Vagina (tissue), 2 donors: ENCODE measurements at places on chromosomes 11 and 22.

DNA sequence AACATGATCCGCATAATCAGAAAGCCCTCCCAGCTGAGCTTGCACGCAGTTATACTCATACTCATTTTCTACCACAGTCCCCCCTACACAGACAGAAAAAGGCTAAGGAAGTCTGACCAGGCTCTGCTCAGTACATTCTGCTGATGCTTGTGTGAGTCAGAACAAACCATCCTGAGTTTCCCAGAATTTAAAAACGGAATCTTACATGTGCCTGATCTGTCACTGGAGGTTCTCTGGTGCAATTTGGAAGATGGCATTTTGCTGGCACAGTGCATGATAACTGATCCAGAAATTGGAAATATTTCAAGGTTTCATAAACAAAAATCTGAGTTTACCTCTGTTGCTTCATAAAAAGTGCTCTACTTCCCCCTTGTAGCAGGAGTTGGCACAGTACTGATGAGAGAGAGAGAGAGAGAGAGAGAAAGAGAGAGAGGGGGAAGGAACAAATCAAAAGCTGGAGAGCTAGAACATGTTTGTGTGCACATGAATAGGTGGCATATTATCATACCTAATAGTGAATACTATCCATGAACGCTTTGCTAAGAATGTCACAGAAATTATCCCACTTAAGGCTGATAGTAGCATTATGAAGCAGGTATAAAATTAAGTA lies 1085.3 kb downstream of the DLG2 start:
- DNase-seq = no peak

- no peak for DNase-seq
These were observed 117.4 kb downstream of the KIAA1671 start for GRCh38 chr22:25069758-25070481.

DNA sequence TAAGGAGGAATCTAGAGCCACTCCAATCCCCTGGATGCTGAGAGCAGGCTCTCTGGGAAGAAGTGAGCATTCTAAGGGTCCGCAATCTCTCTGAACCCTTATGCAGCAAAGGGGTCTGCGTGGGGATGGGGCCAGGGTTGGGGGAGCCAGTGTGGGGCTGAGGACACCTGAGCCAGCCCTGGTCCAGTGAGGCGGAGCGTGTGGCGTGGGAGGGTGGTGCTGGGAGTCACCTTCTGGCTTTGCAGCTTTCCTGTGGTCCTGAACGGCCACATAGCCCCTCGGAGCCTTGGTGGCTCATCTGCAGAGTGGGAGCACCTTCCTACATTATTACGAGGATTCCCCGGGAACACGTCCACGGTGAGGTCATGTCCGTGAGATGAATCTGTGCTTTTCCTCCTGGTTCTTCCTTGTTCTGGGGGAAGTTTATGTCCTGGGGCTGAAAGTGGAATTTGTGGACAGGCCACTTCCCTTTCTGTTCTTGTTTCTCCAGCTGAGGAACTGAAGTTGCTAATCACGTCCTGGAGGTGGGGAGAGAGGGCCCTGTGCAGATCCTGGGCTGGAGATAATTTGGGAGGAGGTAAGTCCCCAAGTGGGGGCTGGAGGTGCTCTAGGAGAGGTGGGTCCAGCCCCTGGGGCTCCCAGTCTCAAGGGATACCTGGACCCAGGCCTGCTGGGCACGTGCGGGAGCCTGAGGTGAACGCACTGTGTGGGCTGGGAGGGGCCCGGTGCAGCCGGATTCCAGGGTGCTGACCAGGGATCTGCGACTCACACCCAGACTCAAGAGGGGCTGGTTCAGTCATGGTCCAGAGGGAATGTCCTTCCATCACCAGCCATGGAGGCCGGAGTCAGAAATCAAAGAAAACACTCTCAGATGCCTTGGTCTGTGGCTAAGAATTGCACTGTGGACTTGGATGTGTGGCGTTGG lies 6.1 kb downstream of the MRGPRE start:
- peak; percentile 93 for DNase-seq

DNA sequence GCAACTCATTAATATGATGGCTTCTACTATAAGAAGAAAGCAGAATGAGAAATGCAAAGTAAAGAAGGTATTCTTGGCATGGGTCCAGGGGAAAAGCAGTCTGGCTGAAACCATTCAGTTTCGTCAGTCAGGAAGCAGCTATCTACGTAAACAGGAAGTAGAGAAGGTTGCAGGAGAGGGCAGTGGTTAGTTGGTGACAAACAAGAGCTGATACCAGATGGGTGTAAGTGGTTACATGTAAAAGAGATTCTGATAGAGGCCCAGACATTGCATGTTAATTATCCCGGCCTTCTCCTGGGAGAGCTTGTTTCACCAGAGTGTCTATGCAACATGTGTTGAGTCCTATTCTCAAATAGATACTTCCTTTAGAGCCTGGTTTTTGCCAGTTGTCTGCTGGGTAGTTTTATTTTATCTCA lies 58.4 kb upstream of the PSMA1 start:
- DNase-seq = no peak

- DNase-seq = no peak
These were observed 2.0 kb downstream of the SYNGR1 start for GRCh38 chr22:39351689-39352214.

DNA sequence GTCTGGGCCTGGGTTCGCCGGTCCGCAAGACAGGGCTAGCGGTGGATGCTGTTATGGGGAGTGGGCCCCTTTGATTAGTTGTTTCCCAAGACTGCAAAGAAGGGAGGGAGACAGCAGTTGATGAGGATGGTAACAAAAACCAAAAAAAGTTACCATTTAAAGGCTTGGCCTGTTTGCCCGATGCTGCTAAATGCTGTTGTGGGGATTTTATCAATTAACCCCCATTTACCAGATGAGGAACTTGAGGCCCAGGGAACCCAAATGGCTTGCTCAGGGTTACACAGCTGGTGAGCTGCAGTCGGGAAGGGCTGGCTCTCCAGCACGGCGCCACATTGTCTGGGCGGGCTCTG lies 3.4 kb downstream of the TRPT1 start:
- no peak for DNase-seq

- peak; percentile 58 for DNase-seq
These were observed 339.1 kb upstream of the B3GAT1 start for GRCh38 chr11:134751031-134751585.

DNA sequence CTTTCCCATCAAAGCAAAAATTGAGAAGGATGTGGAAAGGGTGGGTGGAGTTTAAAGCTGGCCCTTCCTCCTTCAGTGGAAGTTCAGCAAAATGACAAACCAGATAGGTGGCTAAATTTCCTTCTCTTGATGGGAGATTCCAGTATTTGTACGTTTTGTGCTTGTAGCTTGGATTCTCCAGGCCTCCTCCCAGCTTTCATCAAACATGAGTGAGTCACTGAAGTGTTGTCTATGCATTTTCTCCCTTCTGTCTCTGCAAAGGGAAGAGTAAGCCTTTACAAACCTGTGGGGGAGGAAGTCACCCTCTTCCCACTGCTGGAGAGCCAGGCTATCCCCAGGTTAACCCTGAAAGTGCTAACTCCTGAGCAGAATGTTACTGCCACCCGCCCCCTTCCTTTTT lies 6.4 kb downstream of the MARK2 start:
- no peak for DNase-seq

GRCh38 chr22:49136041-49136815 lies 691.4 kb downstream of the BRD1 start:
- DNase-seq = peak; percentile 93

DNA sequence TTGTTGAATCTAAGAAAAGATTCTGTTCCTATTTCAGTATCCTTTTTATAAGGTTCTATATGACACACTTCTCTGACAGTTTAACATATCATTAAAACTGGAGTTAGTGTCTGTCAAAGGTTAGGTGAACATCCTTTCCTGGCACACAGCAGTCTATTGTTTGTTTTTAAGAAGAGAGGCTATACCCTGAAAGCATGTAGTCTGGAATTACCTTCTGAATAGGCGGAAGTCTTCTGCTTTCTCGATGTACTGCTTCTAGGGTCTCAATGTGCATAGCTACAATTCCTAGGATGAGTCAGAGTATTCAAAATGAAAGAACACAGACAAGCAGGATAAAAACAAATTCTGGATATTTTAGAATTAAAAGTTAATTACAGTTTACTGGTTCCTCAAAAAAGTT lies 188.6 kb downstream of the SWAP70 start:
- no peak for DNase-seq

GRCh38 chr11:103546236-103546635 lies 437.0 kb downstream of the DYNC2H1 start:
- no peak for DNase-seq

- no peak for DNase-seq
These were observed 156.2 kb upstream of the PDGFD start for GRCh38 chr11:104320097-104320496.

GRCh38 chr22:44642096-44642644 lies 59.8 kb upstream of the PRR5 start:
- no peak for DNase-seq

DNA sequence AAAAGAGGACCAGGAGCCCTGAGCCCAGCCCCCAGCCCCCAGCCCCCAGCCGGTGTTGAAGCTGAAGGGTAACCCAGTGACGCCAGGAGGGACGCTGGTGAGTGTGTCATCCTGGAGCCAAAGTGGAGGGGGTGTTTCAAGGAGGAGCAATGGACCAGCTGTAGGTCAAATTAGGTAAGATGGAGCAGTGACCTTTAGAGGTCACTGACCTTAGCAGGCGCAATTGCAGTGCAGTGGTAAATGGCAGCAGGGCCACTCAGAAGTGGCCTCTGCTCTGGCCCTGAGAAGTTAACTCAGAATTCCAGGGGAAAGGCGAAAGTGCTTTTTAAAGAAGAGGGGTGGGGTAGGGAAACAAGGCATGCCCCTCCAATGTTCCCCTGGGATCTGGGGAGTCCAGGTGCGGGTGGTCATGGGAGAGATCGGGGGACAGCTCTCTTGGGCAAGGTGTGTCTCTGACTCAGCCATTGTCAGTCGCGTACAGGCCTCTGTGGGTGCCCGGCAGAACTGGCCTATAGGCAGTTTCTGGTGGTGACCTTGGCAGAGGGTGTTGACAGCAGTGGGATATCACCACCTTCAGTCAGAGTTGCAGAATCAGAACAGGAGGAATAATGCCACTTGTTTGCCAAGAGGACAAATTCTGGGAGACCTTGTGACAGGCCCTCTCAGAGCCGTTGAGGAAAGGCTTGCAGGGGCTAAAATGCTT lies 50.3 kb upstream of the TIMP3 start:
- no peak for DNase-seq

DNA sequence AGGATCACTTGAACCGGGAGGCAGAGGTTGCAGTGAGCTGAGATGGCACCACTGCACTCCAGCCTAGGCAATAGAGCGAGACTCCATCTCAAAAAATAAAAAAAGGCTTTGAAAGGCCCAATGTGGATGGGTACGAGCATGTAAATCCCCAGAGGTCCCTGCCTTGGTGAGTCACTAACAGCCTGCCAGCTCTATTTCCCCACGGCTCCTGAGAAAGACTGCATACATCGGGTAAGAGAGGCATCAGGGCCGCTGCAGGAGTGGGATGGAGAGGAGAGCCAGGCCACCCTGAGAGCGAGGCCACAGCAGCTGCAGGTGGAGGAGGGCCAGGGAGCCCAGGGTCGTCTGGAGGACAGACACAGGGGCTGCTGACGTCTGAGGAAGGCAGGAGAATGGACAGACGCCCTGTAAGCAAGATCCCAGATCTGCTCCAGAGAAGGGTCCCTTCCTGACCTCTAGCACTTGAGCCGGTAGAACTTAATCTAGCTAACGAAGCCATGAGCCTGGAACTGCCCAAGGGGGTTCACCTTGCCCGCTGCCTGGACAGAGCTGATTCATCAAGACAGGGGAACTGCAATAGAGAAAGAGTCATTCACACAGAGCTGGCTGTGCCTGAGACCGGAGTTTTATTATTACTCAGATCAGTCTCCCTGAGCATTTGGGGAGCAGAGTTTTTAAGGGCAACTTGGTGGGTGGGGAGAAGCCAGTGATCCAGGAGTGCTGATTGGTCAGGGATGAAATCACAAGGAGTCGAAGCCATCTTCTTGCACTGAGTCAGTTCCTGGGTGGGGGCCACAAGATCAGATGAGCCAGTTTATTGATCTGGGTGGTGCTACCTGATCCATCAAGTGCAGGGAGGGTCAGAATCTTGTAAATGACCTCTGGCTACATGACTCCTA lies 5.1 kb upstream of the KRTAP5-9 start:
- no peak for DNase-seq

- no peak for DNase-seq
These were observed 53.6 kb upstream of the SC5D start for GRCh38 chr11:121238956-121239355.

DNA sequence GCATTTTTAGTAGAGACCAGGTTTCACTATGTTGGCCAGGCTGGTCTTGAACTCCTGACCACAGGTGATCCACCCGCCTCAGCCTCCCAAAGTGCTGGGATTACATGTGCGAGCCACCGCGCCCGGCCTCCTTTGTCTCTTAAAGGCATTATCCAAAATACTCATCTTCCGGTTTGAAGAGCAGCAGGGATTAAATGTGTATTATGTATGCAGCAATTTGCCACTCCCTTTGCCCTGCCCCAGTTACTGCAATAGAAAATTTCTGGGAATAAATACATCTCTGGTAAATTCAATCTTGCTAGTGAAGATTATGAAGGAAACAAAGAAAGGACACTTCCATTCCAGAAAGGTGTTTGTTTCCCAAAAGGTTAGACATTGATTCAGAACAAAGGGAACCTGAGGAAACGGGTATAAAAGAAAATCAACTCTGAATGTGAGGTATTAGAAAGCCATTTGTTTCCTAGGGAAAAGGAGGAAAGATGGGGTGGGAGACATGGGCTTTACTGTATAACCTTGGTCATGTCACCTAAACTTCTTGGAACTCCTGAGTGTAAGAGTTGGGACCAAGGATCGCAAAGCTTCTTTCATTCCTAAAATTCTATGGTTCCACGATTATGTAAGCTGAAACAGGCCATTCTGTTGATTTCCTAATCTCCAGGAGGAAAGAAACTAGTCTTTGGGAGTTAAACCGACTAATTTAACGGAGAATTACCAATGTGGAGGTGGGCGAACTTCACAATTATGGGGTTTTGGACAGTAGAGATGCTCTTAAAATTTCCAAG lies 959 bp upstream of the HIPK3 start:
- no peak for DNase-seq

- DNase-seq = no peak
These were observed 36.7 kb downstream of the SPATA19 start for GRCh38 chr11:133808393-133809140.

- no peak for DNase-seq
These were observed 151.6 kb upstream of the BLID start for GRCh38 chr11:122267602-122268001.

DNA sequence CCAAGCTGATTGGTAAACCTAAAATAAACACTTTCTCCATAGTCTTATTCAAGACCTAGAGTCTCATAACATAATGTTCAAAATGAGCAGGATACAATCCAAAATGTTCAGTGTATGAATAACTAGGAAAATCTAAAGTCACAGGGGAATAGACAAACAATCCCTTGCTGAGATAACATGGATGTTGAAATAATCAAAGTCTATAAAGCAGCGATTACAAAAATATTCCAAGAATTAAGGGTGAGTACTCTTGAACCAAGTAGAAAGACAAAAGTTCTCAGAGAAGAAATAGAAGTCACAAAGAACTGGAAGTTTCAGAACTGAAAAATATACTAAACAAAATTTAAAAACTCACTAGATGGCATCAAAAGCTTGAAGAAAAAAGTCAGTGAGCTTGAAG lies 561.0 kb downstream of the INSC start:
- DNase-seq = no peak

GRCh38 chr11:105208019-105208418 lies 68.5 kb upstream of the CARD18 start:
- DNase-seq = no peak

- no peak for DNase-seq
These were observed 4.5 kb downstream of the ADAMTS15 start for GRCh38 chr11:130452940-130453339.

GRCh38 chr22:29663180-29663821 lies 56.5 kb upstream of the CABP7 start:
- DNase-seq = no peak

- no peak for DNase-seq
These were observed 11.2 kb upstream of the PIK3C2A start for GRCh38 chr11:17219016-17219415.
